ENCODE measurements at places on chromosomes 2 and 18.

DNA sequence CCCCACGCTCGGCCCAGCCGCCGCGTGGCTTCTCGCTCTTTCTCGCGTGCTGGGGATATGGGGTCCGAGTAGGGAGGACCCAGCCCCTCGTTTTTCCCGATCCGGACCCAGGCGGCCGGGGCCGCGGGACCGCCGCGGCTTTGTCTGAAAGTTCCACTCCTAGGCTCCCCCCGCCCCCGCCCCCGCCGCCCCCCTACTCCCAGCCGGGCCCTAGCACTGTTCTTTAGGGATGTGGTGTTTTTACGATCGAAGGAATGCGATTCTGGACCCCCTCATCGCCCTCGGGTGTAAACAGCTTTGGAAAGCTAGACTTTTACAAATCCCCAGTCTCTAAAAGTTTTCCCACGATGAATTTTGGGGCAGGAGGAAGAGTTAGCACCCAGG is 819 bp downstream of the TGIF1 start:
- DNase-seq, result no peak

- no peak for DNase-seq
Measured at GRCh38 chr2:238143239-238143951, 4.9 kb downstream of the KLHL30 start.

DNA sequence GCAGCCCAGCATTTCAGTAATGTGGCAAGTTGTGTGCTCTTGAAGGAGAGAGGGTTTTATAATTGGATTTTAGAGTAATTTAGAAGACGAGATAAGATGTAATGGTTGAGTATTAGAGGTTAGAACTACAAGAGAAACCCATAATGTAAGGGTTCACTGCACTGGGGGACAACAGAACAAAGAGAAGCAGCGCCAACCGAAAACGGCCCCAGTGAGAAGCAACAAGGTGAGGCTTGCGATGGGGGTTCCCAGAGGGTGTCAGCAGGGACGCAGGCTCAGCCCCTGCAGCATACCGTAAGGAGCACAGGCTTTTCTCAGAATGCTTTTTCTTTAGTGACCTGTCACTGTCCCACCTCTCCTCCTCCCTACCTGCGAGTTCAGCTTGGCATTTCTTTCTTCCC is 183.9 kb upstream of the ETAA1 start:
- no peak for DNase-seq

GRCh38 chr2:45974762-45975408 is 322.3 kb upstream of the EPAS1 start:
- DNase-seq, result no peak

GRCh38 chr2:28430377-28430765 is 37.7 kb downstream of the FOSL2 start:
- DNase-seq, result no peak

DNA sequence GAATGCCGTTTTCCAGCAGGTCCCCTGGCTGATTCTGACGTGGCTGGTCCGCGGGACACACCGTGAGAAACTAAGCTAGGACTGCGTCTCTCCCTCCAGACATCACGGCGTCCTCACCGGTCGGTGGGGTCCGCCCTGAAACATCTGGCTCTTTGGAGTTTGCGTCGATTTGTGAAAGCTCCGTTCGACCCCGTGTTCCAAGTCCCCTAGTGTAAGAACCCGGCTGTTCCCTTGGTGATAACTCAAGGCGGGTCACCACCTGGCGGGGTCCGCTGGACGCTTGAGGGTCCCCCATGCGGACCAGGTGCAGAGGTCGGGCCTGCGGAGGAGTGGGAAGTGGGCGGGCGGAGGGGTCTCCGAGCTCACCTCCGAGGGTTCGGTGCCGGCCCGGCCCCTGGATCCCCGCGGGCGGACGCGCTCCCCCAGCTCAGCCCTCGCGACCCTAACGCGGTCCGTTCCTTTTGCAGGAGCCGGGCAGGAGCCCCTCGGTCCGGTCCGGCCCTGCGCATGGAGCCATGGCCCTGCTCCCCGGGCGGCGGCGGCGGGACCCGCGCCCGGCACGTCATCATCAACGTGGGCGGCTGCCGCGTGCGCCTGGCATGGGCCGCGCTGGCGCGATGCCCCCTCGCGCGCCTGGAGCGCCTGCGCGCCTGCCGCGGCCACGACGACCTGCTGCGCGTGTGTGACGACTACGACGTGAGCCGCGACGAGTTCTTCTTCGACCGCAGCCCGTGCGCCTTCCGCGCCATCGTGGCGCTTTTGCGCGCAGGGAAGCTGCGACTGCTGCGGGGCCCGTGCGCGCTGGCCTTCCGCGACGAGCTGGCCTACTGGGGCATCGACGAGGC is 65.6 kb downstream of the KCNG2 start:
- DNase-seq, result no peak

- no peak for DNase-seq
Measured at GRCh38 chr2:152440460-152440859, 105.5 kb downstream of the FMNL2 start.

- no peak for DNase-seq
Measured at GRCh38 chr2:188892636-188893035, 81.5 kb upstream of the COL3A1 start.

DNA sequence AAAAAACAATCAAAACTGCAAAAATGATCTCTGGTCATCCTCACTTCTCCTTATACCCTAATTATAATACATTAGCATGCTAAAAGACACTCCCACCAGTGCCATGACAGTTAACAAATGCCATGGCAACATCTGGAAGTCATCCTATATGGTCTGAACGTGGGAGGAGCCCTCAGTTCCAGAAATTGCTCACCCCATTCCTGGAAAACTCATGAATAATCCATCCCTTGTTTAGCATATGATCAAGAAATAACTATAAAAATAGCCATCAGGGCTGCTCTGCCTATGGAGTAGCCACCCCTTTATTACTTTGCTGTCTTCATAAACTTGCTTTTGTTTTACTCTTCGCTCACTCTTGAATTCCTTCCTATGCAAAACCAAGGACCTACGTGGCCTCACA is 5.7 kb upstream of the C2orf80 start:
- DNase-seq, result no peak

DNA sequence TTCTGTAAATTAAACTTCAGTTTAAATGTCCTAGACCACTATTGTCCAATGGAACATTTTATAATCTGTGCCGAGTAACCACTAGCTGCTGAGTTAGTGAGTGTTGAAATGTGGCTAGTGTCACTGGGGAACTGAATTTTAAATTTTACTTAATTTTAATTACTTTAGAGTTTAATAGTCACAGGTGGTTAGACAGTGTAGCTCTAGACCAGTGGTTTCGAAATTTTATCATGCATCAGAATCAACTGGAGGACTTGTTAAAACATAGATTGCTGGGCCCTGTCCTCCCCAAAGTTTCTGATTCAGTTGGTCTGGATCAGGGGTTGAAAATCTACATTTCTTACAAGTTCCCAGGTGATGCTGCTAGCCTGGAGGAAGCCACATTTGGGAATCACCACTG is 110.4 kb downstream of the FMNL2 start:
- DNase-seq, result no peak

DNA sequence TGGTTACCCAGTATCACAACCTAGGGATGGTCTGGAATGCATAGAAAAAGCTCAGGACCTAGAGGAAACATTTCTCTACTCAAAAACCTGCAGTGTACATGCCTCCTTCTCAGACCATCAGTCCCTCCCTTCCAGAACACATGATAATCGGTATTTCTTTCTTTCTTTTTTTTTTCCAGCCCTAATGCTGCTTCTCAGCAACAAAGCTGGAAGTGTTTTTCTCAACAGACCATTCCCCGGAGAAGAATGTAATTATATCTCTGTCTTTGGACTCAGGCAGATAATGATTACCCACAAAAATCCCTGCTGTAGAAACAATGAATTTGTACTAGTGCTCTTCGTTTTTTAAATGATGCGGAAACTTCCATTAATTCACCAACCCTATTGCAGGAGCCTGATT is 44.1 kb upstream of the NDUFV2 start:
- DNase-seq, result no peak

- no peak for DNase-seq
Measured at GRCh38 chr2:98293931-98294687, 52.1 kb upstream of the CNGA3 start.

GRCh38 chr2:3414133-3414860 is 34.8 kb downstream of the TRAPPC12 start:
- no peak for DNase-seq

DNA sequence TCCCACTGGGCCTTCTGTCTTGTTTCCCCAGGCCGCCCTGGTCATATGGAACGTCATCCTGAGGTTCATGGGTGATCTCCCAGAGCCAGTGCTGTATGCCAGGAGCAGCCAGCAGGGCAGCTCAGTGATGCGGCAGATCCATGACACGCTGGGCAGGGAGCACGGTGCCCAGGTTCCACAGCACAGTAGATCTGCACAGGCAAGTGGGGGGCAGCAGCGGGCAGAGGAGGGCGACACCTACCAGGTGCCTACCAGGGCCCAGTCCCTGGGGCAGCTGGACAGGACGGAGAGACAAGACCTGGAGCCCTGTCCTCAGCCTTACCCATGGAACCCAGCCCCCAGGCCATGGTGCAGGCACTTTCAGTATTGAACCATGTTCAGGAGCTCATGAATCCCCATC is 36.1 kb upstream of the GPR17 start:
- DNase-seq, result no peak

GRCh38 chr2:161117506-161117905 is 42.7 kb upstream of the TANK start:
- DNase-seq, result no peak

- DNase-seq, result no peak
Measured at GRCh38 chr2:193946806-193947205, 1710.2 kb upstream of the SLC39A10 start.

DNA sequence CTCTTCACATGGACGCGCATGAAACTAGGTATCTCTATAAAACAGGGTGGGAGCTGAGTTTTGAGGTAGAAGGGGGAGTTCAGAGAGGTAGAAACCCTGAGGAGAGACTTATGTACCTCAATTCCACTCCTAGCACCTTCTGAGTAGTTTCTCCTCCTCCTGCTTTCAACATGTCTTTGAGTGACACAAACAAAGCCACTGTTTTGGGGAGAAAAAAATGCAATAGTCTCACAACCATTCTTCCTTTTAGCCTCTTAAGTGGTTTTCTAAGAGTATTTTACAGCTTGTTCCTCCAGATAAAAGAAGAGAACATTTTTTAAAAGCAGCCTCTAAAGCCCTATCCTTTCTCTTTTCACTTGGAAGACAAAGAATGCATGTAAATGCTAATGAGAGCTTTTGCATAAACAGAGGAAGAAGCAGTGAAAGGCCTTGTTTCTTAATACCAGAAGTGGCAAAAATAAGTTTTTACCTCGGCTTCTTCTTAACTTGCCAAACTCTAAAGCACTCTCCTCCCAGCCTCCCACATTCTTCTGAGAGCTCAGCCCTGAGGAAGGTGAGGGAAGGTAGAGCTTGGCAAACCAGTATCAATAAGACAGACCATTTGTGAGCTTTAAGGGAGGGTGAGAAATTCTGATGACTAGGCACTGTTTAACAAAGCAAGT is 1304.4 kb upstream of the ACVR2A start:
- DNase-seq, result no peak

DNA sequence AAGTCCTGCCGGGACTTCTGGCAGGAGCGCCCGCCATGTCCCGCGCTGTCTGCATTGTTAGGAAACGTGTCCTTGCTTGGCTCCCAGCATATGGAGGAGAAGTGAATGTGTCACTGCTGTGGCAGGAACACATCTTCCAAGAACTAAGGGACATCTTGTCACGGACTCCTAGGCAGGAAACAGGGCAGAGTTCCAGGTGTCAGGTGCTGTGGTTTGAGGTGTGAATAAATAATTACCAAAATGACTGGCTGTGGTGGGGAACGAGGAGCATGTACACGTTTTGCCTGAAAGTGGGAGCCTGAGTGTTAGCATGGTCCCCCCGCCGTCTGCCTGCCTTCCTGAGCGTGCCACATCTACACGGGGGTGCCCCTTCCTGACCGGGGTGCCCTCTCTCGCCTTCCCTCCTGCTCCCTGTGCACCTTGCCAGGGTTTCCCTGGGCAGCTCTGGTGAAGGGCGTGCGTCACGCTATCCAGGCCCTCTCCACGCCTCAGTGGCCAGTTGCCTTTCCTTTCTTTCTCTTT is 237.5 kb downstream of the LDLRAD4 start:
- no peak for DNase-seq

DNA sequence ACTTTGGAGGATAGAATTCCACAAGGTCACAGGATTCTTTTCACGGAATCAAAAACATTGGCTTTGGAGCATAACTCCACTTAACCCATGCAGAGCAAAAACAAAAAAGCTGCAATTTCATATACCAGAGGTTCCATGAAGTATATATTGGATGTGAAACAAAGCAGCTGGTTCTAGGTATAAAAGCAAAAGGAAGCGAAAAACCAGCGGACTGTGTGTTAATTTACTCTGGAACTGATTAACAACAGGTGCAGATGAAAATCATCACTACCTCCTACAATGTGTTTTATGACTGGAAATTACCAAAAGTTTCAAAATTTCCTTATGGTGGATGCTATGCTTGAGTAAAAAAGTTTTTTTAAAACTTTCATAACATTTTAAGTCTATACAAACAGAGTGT is 54.4 kb upstream of the LINC00305 start:
- no peak for DNase-seq

- no peak for DNase-seq
Measured at GRCh38 chr18:21486905-21487437, 113.5 kb downstream of the ESCO1 start.

GRCh38 chr2:58925676-58926081 is 684.6 kb upstream of the FANCL start:
- DNase-seq, result no peak

- DNase-seq, result no peak
Measured at GRCh38 chr18:9683418-9684396, 24.4 kb upstream of the RAB31 start.

DNA sequence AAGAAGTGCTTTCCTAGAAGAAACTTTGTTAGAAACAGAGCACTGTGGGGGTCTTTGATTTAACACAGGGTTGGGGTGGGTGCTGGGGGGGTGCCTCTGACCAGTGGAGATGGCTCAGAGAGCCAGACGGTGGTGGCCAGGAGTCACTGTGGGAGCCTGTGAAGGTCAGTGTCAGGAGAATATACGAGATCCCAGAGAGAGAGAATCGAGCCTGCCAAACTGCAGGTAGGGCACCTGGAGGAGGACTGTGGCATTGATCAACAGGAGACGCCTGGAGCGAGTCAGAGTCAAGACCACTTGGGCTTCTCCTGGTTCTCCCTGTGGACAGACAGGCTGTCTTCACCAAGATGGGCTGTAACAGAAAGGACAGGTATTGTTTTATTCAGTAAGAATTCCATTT is 136.5 kb upstream of the TWIST2 start:
- no peak for DNase-seq

DNA sequence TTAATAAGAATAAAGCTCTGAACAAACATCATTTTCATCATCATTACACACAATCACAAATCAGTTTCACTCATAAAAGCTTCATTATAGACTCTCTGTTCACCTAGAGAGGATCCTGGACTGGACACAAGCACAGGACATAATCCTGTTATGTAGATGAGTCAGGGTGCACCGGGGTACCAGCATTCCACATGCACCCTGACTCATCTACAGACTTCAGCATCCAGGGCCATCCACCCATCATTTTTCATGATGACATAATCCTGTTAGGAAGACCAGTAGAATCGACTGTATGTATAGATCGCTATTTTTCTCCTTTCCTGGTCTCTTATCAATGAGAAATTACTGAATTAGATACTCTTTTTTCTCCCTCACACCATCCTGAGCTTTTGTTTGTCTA is 73.7 kb upstream of the PIK3C3 start:
- DNase-seq, result no peak
